SJCRH30 (cell line): ENCODE measurements at places on chromosomes 5 and 9. TPM values are rescaled to one million over a fixed set of nuclear protein-coding genes. Genes with fewer than 3 reads are reported as not detected.

The CSF1R gene
- 0.06 and 0.13 TPM in 2 replicates for total RNA-seq

DNA sequence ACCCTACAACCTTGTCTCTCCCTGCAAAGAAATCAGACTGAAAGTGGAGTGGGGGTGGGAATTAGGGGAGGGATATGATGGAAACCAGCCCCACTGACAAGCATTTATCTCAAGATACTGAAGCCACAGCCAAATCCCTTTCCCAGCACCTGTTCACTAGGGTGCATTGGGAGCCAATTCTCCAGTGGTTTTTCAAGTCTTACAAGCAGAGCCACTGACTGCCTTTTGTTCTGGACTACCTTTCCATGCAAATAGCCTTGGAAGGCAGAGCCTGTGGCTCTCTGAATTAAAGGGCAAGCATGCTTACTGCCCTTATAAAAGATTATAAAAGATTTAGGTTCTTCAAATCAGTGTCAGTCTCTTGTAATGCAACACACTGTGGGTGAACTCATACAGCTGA, 8.8 kb upstream of the GGTA1 start:
- no peak overlapping the region for H3K27ac ChIP-seq
- no peak overlapping the region for H3K4me3 ChIP-seq
- H3K27me3 ChIP-seq = no peaks in the 10 kb centered on the region

DNA sequence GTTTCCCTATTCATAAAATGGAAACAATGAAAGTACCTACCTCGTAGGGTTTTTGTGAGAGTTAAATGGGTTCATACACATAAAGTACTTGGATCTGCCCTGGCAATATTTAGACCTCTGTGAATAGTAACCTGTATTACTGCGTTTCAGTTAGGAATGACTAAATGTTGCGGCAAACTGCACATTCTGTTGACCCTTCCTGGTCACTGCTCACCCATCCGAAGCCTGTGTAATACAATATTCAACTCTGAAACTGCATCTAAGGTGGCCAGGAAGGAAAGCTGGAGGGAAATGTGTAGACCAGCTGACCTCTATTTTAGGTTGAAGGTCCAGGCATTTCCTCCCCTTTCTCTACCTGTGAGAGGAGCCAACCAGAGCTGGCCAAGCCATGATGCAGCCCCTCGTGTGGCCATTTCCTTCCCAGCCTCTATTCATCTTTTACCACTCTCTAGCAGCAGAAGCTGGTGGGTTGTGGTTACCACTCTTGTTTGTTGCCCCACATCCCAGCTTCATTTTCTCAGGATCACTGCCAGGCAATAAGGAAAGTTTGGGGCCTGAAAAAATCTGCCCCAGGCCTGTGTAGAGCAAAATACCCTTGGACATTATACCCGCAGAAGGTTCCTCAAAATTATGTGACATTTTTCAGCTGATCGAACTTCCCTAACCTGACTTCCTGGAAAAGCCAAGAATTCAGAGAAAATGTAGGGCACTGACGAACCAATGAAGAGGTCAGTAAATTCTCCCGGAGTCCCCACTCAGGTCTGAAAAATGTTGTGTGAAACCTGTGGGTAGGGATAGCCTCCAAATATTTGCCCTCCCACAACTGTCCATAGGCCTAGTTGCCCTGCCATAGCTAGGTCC, 20.5 kb upstream of the PDCD1LG2 start:
- no peaks in the 10 kb centered on the region for H3K27me3 ChIP-seq
- H3K4me1 ChIP-seq = no peaks in the 10 kb centered on the region
- H3K36me3 ChIP-seq = no peaks in the 10 kb centered on the region
- DNase-seq = no peak

DNA sequence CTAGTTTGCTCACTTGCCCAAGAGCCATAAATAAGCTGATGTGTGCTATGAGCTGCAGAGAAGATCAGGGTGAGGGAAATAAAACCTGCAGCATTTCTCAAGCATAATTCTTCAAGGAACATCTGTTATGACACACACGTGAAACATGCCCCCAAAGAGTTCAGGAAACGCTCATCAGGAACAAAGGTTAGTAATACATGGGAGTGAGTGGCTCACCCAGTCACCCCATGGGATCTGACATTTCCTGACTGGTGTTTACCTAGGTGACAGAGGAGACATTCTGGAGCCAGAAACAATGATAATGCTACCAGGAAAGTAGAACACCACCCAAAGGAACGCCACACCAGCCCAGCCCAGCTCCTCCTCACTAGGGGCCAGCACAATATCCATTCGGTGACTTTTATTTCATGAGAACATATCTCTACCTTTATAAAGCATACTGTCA, 66.0 kb downstream of the FRMD3 start:
- H3K4me3 ChIP-seq = no peak overlapping the region
- H3K27me3 ChIP-seq = no peaks in the 10 kb centered on the region
- DNase-seq = no peak
- peaks cover 11% of the 10 kb centered on the region for H3K4me1 ChIP-seq

GRCh38 chr5:164139423-164139822, 634.0 kb downstream of the MAT2B start:
- no peaks in the 10 kb centered on the region for H3K4me1 ChIP-seq
- H3K27ac ChIP-seq = no peak overlapping the region
- no peaks in the 10 kb centered on the region for H3K36me3 ChIP-seq
- no peak for DNase-seq
- no peaks in the 10 kb centered on the region for H3K27me3 ChIP-seq

The ROPN1L gene
- total RNA-seq = 0.14 TPM in 1 of 2 replicates, not detected in the other

GRCh38 chr9:130303613-130304055, 38.1 kb downstream of the HMCN2 start:
- peak overlapping the region; percentile 99 for H3K27ac ChIP-seq
- peak overlapping the region; percentile 29 for H3K4me3 ChIP-seq
- DNase-seq = peak; percentile 100
- H3K36me3 ChIP-seq = no peaks in the 10 kb centered on the region
- peaks cover 63% of the 10 kb centered on the region for H3K4me1 ChIP-seq

DNA sequence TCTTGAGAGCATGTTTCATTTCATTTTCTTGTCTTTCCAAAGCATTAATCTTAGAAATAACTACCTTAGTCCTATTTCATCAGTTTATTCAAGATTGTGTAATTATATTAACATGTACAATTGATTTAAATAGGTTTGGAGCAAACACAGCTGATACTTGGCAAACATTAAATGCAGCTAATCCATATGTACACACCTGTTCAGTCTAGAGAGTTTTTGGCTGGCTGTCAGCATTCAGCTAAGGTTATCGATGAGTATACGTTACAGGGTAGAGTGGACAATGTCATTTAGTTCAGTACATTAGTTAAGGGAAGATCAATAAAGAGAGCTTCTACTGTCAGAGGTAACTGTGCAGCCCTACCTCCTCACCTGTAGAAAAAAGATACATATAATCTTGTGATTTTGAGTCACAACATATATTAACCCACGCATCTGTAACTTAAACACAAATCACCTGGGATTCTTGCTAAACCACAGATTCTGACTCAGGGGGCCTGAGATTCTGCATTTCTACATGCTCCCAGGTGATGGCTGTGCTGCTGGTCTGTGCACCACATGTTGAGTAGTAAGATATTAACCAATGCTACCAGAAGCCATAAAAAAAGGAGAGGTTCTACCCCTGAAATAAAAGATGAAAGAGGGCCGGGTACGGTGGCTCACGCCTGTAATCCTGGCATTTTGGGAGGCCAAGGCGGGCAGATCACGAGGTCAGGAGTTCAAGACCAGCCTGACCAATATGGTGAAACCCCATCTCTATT, 34.1 kb upstream of the PCA3 start:
- H3K27ac ChIP-seq = no peak overlapping the region
- H3K36me3 ChIP-seq = no peaks in the 10 kb centered on the region
- no peaks in the 10 kb centered on the region for H3K4me1 ChIP-seq
- H3K4me3 ChIP-seq = no peak overlapping the region
- no peak for DNase-seq

- no peak overlapping the region for H3K27ac ChIP-seq
- no peaks in the 10 kb centered on the region for H3K27me3 ChIP-seq
- no peak for DNase-seq
- no peaks in the 10 kb centered on the region for H3K36me3 ChIP-seq
- no peak overlapping the region for H3K4me3 ChIP-seq
These were observed 127.2 kb upstream of the TRPC7 start for GRCh38 chr5:136492587-136492986.

DNA sequence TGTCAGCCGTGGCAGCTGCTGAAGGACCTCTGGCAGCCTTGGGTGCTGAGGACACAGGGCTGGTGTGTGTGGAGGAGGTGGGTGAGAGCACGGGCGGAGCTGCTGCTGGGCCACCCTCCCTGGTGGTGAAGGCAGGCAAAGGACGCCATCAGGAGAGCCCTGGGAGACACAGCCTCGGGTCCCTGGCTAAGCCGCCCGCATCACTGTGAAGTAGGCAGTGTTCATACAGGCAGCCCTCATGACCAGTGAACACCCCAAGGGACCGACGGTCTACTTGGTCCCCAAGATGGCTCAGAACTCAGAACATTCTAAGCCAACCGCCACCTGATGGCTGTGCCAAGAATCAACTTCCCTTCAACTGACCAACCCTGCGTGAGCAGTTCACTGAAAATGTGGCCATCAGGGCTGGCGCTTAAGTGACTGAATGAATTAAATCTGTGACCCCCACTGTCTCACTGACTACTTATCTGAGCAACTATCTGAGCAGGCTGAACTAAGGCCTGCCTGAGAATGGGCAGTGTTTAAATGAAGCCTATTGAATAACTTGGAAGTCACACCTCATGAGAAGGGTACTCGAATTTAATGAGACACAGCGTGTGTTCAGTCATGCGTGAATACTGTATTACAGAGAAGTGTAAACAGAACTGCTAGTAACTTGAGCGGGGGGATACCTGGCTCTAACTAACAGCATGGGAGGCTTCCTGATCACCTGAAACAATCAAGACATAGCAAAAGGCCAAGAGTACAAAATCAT, 54.7 kb upstream of the SIMC1 start:
- peaks cover 3% of the 10 kb centered on the region; the same call in 1 of the 2 replicates for H3K4me1 ChIP-seq
- no peak overlapping the region for H3K4me3 ChIP-seq
- DNase-seq = peak; percentile 24
- no peak overlapping the region for H3K27ac ChIP-seq
